EL (cell line): ENCODE measurements at places on chromosomes 2 and 18.

DNA sequence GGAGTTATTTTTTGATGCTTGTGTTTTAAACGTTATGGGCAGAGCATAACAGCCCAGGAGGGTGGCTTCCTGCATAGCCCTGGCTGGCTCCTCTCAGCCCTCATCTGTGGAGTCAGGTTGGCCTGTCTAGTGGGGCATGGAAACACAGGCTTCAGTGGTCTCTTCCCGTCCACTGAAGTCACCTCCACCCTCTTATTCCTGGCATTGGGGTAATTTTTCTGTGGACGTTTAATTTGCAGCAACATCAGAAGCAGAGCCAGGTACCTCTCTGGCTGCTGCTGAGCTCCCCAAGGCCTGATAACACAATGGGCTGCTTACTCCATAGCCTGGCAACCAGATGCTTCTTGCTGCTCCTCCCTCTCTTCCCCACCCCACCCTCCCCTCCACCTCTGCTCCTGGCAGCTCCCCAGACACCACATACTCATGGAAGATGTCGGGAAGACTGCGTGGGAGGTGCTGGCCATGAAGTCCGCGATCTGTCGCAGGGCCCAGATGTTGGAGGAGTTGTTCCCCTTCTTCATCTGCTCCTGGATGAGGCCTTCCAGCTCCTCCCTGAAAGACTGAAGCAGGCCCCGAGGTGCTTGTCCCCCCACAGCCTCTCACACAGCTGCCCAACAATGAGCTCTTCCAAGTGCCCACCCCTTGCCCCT is 64.0 kb downstream of the ADD2 start:
- DNase-seq = peak; percentile 23

DNA sequence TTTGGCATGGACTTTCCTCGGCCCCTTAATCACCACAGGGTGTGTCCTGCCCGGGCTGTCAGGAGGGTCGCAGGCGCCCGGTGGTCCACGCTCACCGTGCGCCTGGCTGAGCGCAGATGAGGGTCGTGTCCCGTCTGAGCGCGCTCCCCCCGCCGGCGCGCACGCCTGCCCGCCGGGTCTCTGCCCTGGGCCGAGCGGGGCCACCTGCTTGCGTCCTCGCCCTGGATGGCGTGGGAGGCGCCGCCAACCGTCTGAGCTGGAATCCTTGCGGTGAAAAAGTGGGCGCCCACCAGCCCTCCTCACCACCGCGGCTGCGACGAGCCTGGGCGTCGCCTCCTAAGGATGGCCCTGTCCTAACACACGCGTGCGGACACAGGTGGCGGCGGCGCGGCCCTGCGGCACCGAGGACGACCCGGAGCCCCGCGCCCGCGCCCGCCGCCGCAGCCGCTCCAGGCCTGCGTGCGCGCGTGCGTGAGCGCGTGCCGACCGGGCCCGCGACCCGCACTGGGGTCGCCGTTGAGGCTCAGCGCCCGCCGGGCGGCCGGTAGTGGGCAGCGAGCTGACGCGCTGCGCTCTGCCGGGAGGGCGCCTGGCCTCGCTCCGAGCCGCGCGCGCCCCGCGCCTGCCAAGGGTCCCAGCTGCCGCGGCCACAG is 126.6 kb downstream of the ARHGEF4 start:
- DNase-seq = no peak

- DNase-seq = no peak
These were observed 190.2 kb downstream of the MYCN start for GRCh38 chr2:16130541-16130880.

- DNase-seq = no peak
These were observed 3.0 kb upstream of the POLR1B start for GRCh38 chr2:112539306-112539705.

- DNase-seq = no peak
These were observed 152.9 kb downstream of the FAM124B start for GRCh38 chr2:224248944-224249371.

DNA sequence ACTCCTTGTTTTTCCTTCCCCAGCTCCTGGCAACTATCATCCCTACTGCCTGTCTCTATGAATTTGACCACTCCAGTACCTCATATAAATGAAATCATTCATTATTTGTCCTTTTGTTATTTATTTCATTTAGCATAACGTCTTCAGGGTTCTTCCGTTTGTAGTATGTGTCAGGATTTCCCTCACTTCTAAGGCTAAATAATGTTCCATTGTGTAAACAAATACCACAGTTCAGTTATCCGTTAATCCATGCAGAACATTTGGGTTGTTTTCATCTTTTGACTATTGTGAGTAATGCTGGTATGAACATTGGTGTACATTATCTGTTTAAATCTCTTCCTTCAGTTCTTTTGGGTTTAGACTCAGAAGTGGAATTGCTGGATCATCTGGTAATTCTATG is 18.8 kb downstream of the DYNC2LI1 start:
- no peak for DNase-seq

DNA sequence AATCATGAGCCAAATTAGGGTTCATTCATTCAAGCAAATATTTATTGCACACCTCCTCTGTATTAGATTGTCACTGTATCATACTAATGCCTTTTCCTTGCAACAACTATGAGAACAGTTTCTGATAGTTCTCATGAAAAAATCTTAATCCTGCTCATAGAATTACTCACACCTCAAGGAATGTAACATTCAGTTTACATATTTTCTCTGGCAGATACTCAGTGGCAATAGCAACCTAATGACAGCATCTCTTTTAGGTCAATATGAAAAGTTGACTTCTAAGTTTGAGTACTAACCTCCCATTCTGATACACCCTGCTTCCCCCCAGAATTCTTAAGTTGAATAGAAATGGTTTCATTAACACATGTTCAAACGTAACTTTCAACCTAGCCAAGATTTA is 132.0 kb downstream of the VWC2L start:
- DNase-seq = peak; percentile 79
